Right renal cortex interstitium (tissue), 3 donors: ENCODE measurements at places on chromosomes 5 and 9. TPM values are rescaled to one million over a fixed set of nuclear protein-coding genes. Genes with fewer than 3 reads are reported as not detected.

GRCh38 chr5:135537271-135537670, 1.5 kb upstream of the NEUROG1 start:
- no peak for DNase-seq

DNA sequence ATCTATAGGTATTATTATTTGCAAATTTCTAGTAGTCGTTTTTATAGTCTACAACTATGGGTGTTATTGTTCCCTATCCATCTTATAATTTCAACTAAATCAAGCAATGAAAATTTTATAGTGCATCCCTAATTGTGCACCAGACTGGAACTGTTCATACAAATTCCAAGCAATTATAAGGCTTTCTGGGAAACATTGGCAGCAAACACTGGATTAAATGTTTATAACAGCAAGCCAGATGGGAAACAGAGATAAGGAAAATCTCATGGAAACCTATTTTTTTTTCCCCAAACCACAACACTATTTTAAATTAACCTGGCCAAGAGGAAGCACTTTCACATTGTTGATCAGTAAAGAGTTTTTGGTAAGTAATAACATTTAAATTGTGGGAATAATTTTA, 524.3 kb downstream of the RASEF start:
- no peak for DNase-seq

The CATSPER3 gene
- polyA plus RNA-seq = 0.98 TPM

- DNase-seq = no peak
Observed at GRCh38 chr5:137901011-137901817, 12.0 kb downstream of the PKD2L2 start.

DNA sequence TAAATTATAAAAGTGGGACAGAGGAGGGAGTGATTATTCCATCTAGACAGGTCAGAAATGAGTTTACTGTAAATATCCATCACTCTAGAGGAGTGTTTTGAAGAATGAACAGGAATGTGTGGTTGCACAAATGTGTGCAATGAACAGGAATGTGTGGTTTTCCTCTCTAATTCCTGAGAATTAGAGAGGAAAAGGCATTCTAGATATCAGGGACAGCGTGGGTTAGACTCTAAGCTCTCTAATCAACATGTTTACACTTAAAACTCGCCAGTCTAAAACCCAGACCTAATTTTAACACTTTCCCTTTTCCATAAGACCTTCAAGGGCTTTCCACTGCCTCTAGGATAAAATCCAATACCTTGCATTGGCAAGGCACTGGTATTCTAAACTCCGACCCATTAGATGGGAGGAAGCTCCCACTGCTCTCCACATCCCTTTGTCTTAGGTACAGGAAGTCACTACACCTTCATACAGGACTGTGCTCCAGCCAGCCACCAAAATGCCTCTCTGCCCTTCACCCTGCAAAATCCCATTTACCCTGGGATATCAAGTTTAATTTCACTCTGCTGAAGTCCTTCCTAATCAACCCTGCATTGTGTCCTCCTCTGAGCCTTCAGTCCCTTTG, 67.9 kb downstream of the NFIB start:
- no peak for DNase-seq

The HAND1 gene
- polyA plus RNA-seq = not detected

DNA sequence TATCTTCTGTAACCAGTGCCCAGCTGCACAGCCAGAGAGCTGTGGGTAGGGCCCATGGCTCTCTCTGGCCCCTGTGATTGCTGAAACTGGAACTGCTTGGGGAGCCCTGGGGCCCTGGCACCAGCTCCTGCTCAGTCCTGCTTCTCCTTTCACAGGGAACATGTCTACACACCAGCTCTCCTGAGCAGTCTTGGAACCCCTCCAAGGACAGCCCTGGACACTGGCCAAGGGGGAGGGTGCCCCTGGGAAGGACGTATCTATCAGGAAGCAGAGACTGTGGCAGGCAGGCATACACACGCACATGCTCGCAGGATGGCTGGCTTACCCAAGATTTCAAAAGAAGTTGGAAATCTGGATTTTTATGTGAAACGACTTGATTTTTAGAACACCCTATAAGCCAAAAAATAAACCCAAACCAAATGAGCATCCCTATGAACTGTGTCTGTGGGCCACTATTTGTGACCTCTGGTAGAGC, 8.8 kb upstream of the TRAF1 start:
- no peak for DNase-seq

GRCh38 chr5:177523711-177524538, 7.2 kb upstream of the DDX41 start:
- no peak for DNase-seq

The SHOC1 gene
- polyA plus RNA-seq = 0.75 TPM
